ENCODE measurements at places on chromosomes 12 and 14.

DNA sequence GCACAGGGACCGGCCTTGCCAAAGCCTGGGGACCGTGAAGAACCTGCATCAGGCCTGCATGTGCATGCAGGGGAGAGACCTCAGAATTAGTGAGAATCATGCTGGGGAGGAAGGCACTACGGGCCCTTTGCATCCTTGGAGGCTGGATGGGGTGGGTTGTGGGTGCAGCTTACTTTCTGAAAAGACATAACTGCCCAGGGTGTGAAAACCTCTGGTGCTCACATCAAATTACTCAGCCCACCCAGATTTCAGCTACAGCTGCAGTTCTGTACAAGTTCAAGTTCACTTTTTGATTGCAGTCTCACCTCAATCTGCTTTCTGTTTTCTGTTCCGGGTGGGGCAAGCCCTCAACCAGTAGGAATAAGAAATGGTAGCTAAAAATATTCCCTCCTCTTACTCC, 130.6 kb downstream of the SLC15A4 start:
- DNase-seq, result no peak

- no peak for DNase-seq
Observed at GRCh38 chr12:114529966-114530365, 124.0 kb upstream of the TBX5 start.

- DNase-seq, result no peak
Observed at GRCh38 chr12:63948211-63948610, 103.7 kb downstream of the SRGAP1 start.

DNA sequence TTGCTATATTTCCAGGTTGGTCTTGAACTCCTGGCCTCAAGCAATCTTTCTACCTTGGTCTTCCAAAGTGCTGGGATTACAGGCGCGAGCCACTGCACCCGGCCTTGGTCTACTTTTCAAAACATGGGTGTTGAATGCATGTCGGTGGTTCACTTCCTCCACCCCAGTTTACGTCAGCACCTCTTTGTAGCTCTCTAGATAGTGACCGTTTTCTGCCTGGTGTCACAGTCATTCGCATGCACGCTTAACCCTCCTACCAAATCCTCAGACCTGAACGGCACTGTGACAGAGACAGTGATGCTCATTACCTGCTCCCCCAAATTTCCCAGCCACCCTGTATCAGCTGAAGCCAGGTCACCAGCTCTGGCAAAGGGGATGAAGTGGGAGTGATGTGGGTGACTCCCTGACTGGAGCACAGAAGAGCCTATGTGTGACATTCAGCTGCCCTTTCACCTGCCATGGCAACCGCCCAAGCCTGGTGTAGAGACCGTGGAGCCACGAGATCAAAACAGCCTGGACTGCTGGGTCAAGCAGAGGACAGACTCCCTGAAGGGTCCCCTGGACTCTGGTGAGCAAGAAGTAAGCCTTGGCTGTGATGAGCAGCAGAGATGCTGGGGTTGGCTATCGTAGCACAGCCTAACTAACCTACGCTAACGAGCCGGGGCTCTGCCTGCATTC, 66.2 kb upstream of the GPR68 start:
- DNase-seq, result no peak

DNA sequence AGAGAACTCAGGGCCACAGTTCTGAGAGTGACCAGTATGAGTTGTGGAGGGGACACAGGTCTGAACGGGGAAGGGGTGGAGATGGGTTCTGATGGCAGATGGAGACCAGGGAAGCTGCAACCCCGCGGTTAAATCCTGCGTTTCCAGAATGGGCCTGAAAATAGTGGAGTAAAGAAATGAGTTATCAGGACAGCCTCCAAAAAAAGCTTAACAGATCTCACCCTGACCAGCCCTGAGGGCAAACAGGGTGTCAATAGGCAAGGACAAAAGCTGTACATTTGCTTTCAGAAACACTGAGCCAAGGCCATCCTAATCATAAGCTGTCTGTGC, 555 bp upstream of the RTN1 start:
- DNase-seq, result no peak

- DNase-seq, result no peak
Observed at GRCh38 chr12:26282339-26282940, 87.1 kb downstream of the SSPN start.

- DNase-seq, result peak; percentile 74
Observed at GRCh38 chr12:46269429-46270241, 792 bp upstream of the SLC38A1 start.

DNA sequence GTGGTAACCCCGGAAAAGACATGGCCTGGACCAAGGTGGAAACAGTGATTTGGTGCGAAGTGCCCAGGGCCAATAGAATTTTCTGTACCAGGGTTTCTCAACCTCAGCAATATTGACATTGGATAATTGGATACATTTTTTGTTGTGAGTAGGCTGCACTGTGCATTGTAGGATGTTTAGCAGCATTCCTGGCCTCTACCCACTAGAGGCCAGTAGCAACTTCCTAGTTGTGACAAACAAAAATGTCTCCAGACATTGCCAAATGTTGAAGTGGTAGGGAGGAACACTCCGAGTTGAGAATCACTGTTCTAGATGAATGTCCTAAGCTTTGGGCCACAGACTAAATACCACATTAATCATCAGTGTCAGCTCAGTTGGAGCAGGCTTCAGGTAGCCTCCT, 6.2 kb upstream of the CGRRF1 start:
- no peak for DNase-seq

DNA sequence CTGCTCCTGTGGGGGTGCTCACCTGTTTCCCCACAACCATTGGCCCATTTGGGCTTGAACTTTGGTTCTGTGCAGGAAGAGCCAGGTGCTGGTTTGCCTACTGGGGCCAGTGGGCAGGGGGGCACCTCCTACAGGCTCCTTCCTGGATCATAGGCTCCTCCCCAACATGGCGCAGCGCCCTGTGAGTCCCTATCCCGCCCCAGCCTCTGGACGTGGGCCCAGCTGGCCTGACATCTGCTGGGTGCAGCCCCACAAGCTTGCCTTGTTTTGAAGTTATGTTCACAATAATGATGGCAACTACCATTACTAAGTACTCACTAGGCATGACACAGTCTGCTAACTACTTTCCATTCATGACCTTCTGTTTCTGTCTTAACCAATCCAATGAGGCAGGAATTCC, 147.8 kb downstream of the RBM19 start:
- DNase-seq, result no peak

DNA sequence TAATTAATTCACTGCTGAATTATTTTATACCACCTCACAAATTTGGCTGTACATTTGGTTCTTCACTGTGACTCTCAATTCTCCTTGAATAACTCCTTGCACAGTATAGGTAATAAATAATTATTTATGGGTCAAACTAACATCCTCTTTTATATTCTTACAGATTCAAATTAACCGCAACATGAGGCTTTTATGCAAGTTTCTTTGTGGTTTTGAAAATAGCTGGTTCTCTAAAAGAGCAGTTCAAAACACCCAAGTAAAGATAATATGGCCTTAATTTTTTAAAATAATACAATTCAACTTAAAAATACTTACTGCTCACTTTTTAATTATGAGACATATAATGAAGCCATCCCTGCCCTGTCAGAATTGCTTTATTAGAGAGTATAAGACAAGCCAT, 12.9 kb upstream of the TRIM9 start:
- no peak for DNase-seq

DNA sequence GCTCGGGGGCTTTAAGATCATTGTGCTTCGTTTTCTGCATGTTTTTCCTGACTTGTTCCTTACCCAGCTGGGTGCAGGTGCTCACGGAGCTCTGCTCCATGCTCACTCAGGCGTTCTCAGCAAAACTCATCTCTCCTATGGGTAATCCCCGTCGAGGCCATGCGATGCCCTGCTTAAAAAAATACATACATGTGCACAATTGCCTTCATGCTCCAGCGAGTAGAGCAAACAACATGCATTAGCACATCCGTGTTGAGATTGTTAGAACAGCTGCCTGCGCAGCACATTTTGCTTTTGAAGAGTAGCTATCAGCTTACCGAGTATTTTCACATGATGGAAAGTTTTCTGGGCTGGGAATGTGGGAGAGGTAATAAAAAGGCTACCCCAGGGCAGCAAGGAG, 16.2 kb downstream of the AACS start:
- DNase-seq, result no peak

GRCh38 chr14:102951799-102952198, 29.3 kb downstream of the AMN start:
- no peak for DNase-seq

- DNase-seq, result no peak
Observed at GRCh38 chr14:62658631-62659030, 386.6 kb downstream of the KCNH5 start.

DNA sequence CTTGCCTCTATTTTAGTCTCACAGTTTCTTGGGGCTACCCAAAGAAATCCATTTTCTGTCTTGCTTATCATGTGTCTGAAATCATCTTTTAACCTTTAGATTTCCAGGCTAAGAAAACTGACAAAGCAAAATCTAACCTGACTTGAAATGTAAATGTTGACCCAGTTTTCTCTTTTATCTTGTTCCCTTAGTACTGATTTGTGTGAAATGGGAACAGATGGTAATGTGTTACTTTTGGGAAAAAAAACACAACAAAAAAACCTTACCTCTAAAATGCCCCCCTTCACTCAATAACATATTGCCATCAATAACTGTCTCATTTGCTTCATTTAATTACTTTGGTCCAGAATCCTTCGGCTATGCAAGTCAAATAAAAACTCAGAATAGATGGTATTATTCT, 383.2 kb upstream of the DCN start:
- no peak for DNase-seq

DNA sequence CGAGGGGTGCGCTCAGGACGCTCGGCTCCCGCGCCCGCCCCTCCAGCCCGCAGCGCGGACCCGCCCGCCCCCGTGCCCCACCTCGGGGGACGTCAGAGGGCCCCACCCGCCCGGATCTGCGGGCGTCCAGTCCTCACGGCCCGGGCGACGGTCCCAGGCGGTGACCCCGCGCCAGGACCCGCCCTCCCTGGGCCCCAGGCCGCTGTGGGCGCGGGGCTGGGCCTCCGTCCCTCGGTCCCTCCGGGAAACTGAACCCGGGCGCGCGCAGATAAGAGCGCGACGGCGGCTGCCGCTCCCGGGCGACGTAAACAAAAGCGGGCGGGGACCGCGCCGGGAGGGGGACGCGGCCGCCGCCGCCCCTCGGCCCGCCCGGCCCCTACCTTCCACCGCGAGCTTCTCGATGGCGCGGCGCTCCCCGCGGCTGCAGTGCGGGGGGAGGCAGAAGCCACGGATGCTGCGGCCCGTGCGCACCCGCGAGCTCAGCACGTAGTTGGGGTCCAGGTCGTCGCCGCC, 1.1 kb downstream of the CKB start:
- no peak for DNase-seq

DNA sequence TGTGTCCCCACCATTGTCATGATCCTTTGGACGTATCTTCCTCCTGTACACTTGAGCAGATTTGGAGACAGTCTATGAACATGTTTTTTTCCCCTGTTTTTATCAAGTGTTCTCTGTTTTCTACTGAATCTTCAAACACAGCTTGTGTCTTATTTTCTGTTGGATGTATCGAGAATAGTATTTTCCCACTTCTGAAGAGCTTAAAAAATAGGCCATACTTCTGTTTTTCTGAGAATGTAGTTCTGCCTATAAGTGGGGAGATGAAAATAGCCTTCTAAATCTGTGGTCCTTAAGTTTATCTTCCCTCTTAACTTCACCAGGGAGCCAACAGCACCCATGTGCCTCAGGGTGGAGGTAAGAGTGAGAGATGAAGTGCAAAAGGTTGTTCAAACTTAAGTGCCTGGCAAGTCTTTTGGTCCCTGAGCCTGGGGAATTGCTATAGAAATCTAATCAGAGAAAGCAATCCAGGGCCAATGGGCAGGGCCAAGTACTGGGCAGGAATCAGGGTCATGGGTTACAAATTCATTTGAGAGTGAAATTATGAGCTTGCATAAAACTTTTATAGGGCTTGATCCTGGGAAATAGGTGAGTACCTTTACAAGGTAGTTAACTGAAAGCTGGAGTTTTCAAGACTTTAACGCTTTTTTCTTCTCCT, 58.9 kb downstream of the ARF6 start:
- no peak for DNase-seq

DNA sequence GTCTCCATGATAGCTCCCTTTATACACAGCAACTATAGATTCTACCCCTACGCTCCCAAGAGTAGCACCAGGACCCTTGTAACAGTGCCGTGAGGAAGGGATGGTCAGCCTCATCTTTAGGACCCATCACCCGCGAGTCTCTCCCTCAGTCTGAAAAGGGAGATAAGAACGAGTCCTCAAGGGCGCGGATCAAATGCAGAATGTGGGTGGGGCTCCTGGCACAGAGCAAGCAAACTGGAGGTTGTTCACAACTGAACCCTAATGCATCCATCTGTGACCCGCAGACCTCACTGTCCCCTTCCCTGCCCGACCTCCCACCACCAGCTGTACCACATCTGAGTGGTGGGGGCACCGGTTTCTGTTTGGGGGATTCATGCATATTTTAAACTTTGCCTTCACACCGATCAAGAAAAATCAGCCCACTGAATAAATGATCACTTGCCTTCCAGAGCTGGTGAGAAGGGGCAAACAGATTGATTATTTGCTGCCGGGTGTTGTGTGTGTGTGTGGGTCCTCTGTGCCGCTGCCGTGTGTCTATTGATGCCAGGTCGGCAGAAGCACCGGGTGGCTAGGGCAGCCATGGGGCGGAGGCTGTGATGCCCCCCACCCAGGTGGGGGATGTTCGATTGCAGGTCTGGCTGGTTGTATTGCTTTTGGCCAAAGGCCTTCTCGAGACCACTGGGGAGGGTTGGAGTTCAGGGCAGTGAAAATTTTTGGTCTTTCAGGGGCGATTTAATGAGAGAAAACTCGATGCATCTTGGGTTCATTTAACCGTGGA, 35.7 kb upstream of the BEGAIN start:
- DNase-seq, result no peak

- DNase-seq, result no peak
Observed at GRCh38 chr12:101935890-101936746, 58.7 kb downstream of the DRAM1 start.

DNA sequence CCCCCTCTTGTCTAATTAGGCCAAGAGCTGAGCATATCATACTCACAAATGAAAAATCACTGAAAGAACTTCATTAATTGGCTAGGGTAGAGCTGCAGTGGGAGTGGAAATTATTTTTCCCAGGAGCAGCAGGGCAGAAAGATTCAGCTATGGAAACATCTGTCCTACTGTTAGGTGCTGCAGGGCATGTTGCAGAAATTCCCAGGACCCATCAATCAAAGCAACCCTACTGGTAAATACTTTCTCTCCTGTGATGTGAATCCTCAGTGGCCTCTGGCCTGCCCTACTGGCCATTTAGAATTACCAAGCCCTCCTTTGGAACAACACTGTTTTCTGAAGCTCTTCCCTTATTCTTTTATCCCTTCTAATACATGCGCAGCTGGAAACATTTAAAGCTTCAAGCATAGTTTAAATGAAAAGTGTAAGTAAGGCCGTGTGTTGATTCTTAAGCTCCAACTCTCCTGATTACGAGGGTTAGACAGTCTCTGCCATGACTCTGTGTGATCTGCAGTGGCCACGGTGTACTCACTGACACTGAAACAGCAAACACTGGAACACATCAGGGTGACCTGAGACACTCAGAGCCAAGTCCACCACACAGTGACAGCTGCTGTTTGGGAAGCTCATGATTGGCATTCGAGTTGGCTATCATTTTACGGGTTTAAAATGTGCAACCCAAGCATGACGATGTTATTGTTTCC, 62.6 kb upstream of the TMCC3 start:
- DNase-seq, result no peak

Data from stimulated activated naive CD8-positive, alpha-beta T cell treated with anti-CD3 and anti-CD28 coated beads, Interleukin-15, Interleukin-2, amounts not matched to agents 100 U/mL and 50 U/mL, for 24 hours (primary cell).